ENCODE measurements at places on chromosomes 4 and X.

DNA sequence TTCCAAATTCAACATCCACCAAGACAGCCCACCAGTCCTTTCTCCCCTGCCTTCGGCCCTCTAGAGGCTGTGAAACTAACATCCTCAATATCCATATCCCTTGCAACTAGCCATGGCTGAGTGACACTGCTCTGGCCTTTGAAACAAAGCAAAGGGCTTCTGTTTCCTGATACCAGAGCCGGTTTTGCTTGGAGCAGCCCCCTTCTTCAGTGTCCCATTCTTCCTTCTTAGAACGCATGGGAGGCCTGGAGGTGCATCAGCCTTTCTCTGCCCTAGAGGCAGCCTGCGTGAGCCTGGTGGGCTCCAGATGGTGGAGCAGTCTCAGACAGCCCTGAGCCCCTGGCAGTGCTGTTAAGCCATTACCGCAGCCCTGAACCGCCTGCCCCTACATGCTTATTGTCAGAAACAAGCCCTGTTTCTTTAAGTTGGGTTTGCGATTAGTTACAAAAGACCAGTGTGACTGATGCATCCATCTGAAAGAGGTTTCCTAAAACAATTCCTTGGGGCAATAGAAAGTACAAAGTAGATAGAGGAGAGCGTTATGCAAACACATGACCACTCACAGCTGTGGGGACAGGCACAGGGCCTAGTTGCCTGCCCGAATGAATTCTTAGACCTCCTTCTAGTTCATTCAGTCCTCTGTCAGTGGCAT lies 74.1 kb downstream of the EVC start:
- peak; percentile 22 for DNase-seq

DNA sequence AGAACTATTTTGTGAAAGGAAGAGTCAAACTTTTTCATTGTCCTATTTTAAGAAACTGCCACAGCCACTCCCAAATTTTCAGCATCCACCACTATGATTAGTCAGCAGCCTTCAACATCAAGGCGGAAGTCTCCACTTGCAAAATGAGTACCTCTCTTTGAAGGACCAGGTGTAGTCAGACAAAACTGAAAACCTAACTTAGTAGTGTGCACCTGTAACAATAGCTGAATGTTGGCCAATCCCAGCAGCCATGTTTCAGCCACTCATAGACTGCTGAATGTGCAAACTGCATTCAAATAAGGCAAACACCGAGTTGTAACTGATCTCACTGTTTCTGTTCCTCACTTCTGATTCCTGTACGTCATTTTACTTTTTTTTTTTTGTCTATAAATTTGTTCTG lies 341.1 kb downstream of the IL15 start:
- DNase-seq: peak; percentile 41

DNA sequence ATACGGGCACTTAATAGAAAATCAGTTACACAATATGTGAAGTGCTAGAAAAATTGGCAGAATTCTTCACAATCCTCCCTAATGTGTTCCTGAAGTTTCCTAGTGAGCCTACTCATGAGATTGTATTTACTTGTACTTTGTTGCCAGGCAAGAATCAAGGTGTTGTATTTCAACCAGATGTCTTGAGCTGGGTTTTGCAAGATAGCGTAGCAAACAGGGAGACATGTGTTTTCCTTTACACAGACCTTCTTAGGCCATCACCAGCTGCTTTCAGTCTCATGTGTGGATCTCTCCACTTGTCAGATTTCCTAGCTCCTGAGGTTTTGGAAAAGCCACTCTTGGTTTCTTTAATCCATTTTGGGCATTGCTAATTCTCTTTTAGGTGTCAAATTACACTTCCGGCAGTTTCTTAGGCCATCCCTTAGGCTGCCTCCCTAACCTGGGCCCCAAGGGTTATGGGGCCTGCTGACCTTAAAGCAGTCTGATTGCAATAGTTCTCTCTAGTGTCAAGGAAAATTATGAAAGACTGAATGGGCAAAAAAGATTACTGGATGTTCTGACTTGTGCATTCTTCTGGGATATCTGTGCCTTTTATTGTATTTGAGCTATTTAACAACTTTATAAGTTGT lies 12.2 kb upstream of the EDA start:
- no peak for DNase-seq

- no peak for DNase-seq
These were observed 68.0 kb upstream of the TLR2 start for GRCh38 chr4:153616006-153616555.

DNA sequence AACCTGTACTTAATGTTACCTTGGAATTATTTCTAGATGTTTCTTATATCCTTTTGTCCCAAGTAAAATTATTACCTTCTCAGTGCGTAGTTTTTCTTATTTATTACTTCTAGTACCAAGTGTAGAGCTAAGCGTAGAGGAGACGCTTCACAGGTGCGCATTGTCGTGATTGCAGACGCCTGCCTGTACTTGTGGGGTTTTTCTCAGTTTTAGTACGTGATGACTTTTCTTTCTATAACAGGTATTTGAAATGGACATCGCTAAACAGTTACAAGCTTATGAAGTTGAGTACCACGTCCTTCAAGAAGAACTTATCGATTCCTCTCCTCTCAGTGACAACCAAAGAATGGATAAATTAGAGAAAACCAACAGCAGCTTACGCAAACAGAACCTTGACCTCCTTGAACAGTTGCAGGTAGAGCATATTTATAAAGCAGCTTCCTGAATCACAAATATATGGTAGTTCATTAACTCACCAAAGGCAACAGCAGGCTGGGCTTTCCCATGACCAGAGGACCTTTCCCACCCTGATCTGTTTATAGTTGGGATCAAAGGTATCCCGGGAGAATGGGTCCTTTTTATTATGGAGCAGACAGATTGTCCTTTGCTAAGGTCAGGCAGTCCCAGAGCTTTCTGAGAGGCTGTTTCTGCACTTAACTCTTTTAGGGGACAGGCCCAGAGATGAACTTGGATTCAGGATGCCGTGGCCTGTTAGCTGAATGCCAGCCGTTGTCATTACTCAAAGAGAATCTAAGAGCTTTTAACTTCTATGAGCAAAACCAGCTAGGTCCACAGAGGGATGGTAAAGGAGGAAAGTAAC lies 172.9 kb downstream of the PTTG2 start:
- DNase-seq: no peak

Data from myocyte (in vitro differentiated cells).